ENCODE measurements at places on chromosomes 2 and 18. TPM values are rescaled to one million over a fixed set of nuclear protein-coding genes. Genes with fewer than 3 reads are reported as not detected.

GRCh38 chr2:115201386-115201785, 758.9 kb downstream of the DPP10 start:
- DNase-seq: no peak

- no peak for DNase-seq
These were observed 2.4 kb downstream of the FBXO48 start for GRCh38 chr2:68464651-68465050.

- DNase-seq: no peak
These were observed 74.8 kb downstream of the NPAS2 start for GRCh38 chr2:100894796-100895156.

DNA sequence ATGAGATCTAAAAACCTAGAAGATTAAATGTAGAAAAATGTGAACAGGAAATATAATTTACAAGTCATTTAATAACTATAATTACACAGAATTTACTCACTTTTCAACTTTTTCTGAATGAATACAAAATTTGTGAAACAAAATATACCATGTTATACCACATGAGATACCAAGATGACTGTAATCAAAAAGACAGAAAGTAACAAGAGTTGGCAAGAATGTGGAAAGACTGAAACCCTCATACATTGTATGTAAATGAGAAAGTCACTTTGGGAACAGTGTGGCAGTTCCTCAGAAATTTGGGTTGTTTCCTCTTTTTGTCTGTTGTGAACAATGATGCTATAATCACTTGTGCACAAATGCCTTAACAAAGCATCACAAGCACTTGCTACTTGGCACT, 145.4 kb upstream of the ZNF804A start:
- no peak for DNase-seq

GRCh38 chr2:98356729-98357128, 10.5 kb downstream of the CNGA3 start:
- no peak for DNase-seq

Gene PJVK
- total RNA-seq: 0.56 TPM

Gene PTPRN
- 1.5 TPM for total RNA-seq

Gene ACOXL
- total RNA-seq: not detected

Gene RND3
- 13.2 TPM for total RNA-seq

Gene CFAP65
- total RNA-seq: 0.16 TPM
